ENCODE measurements at places on chromosomes 1 and 21.

DNA sequence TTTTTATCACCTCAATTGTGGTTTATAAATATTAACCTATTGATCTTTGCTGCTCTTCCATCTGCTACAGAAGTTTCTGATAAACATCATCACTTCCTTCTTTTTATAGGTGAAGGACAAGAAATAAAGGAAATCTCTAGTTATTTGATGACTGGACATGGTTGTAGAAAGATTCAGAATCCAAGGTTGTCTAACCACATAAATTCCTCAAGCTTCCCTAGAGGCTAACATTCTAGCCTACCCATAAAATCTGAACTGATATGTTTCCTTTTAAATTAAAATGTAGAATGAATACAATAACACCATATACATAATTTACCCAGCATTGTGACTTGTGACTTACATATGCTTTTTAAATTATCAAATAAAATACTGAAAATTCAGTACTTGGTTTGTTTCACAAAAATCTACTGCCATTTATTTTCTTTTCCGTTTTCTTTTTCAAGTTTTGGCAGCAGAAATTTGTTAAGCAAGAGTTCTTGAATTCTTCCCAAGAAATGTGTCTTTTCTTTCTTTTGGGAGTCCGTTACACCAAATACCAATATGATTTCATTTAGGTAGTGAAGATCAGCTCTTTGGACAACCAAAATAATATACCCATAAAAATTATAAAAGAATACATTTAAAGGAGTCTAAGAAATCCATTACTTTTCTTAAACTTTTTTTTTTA lies 513.2 kb upstream of the ADGRL2 start:
- DNase-seq = no peak

- DNase-seq = no peak
These were observed 146.8 kb downstream of the NPHP4 start for GRCh38 chr1:5845376-5845775.

DNA sequence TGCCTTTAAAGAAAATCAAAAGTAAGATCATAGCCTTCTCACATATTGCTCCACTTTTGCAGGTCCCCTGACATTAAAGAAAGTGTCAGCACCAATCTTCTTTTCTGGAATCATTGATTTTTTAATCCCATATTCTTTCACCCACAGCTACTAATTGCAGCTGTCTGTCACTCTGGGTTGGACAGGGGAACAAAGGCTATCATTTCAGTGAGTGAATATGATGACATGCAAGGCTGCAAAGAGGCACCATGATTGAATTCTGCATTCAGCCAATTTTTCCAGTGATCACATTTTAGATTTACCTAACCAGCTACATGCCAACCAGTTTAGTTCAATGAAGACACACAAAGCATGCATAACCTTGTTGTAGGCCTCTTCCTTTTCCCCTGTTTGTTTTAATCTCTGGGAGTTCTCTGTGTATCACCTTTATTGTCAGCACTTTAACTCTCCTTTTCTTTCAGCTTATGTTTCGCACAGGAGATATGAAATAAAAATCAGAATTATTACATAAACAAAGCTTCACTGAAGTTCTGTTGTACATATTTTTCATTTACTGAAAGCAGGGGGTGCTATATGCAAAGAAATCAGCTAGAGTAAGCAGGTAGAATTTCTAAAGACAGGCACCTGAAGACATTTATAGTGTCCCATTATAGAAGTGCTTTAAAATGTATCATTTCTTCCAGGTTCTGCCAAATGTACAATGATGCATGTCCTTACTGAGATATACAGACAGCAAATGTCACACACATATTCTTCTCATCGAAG lies 584.8 kb downstream of the PLA2G4A start:
- DNase-seq = no peak

GRCh38 chr1:166040202-166040997 lies 126.4 kb downstream of the FAM78B start:
- no peak for DNase-seq

- no peak for DNase-seq
These were observed 10.0 kb downstream of the PABPC4 start for GRCh38 chr1:39566441-39567137.

DNA sequence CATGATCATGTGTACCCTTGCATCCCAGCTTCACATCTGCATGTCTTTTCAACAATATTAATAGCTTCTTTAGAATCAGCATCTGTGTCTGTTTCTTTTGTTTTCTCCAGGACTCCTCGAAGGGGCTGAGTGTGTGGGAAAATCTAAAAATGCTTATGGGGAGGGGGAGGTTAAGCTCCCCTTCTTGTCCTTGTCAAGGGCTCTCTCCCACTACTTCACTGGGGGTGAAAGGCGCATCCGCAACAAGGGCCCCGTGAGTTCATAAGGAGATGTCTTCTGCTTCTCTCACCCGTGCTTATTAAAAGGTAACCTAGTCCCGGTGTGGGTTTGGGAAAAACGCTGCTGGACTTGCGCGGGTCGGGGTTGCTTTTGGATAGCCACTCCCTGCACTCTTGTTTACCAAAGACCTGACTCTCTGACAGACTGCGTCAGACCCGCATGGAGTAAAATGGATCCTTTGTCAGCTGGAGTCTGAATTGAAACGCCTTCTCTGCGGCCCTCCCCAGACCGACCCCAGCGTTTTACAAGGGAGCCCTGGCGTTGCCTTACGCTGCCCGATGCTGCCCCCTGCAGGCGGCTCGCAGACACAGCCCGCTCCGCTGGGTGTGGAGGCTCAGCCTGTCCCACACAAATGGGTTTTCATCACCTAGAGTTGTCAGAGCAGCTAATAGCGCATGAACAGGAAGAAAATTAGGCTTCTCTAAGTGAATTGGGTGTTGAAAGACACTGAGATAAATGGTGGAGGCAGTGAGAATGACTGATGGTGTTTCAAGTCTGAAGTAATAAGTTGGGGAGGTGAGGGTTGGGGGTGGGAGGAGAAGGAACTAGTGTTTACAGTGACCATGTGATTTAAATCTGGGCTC lies 53.8 kb downstream of the IER5 start:
- DNase-seq = peak; percentile 63

DNA sequence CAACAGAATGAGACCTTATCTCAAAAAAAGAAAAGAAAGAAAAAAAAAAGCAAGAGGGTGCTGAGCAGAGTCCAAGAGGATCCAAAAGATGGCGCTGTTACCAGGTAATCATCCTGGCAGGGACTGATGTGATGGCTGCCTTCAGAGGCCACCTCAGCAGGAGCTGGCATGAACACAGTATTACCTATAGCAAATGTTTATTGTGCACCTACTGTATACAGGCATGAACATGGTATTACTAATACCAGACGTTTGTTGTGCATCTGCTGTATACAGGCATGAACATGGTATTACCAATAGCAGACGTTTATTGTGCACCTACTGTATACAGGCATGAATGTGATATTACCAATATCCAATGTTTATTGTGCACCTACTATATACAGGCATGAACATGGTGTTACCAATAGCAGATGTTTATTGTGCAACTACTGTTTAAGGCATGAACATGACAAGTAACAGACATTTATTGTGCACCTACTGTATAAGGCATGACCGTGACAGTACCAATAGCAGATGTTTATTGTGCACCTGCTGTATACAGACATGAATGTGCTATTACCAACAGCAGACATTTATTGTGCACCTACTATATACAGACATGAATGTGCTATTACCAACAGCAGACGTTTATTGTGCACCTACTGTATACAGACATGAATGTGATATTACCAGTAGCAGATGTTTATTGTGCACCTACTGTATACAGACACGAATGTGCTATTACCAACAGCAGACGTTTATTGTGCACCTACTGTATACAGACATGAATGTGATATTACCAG lies 115.1 kb upstream of the TMEM51 start:
- no peak for DNase-seq

DNA sequence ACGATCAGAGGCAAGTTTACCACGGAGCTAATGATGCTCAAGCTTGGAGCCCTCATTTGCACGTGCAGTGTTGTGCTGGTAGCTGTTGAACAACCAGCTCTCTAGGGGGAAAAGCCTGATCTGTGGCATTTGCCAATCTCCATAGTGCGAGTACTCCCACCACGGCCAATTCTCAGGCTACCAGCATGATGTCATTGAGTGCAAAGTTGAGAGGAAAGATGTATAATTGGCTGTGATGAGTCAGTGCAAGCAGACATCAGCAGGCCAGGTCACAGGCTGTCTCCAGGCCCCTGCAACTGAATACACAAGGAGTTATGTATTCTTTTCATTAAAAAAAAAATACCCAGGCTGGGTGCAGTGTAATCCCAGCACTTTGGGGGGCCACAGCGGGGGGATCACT lies 233.1 kb upstream of the VAMP3 start:
- no peak for DNase-seq

- no peak for DNase-seq
These were observed 274.9 kb downstream of the NUF2 start for GRCh38 chr1:163596541-163597258.

GRCh38 chr1:220927442-220927841 lies 48.2 kb downstream of the HLX start:
- DNase-seq = no peak

DNA sequence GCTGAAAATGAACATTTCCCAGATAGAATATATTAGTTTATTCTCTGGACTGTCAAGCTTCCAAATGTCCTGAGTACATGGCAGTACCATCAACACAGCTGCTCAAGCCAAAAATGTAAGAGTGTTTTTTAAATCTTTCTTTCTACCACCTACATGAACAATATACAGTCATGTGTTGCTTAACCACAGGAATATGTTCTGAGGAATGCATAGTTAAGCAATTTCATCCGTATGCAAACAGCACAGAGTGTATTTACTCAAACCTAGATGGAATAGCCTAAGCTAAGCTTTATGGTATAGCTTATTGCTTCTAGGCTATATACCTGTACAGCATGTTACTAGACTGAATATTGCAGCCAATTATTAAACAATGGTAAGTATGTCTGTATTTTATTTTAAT lies 561.9 kb upstream of the ADGRL4 start:
- DNase-seq = no peak

GRCh38 chr1:181251001-181251712 lies 162.7 kb downstream of the IER5 start:
- no peak for DNase-seq

- no peak for DNase-seq
These were observed 13.0 kb downstream of the DOP1B start for GRCh38 chr21:36169470-36170128.

DNA sequence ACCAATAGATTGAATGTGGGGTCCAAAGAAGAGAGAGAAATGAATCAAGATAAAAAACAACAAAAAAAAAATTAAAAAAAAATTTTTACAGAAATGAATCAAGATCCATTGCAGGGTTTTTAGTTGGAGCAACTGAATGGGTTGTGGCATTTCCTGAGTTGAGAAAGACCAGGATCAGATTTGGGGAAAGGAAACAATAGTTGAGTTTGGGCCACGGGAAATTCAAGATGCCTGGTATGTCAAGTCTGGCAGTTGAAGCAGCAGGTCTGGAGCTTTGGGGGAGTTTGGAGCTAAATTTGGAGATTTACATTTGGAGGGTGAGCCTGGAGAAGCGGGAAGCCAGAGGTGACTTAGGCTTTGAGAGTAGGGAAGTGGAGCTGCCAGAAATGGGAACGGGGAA lies 22.6 kb downstream of the ATP8B2 start:
- no peak for DNase-seq

DNA sequence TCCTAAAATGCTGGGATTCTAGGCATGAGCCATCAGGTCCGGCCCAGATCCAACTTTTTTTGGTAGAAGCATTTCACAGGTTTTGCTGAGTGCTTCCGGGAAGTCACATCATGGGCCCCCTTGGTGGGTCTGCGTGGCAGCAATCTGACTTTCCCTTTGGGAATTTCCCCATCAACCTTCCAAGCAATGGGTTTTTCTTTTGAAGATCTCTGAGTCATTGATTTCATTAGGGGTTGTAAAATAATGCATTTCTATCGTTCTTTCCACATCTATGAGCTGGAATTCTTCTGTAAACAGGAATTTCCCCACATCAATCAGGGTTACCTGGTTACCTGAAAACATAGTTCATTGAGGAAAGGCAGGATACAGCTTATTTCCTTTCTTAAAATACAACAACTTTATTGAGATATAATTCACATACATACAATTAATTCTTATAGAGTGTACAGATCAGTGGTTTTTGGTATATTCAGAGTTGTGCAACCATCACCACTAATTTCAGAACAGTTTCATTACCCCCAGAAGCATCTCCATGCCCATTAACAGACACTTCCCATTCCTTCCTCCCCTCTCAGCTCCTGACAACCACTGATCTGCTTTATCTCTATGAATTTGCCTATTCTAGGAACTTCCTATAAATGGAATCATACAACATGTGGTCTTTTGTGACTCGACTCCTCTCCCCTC lies 9.9 kb upstream of the ZBTB17 start:
- no peak for DNase-seq

- no peak for DNase-seq
These were observed 6.9 kb downstream of the AKR1A1 start for GRCh38 chr1:45557422-45557944.

DNA sequence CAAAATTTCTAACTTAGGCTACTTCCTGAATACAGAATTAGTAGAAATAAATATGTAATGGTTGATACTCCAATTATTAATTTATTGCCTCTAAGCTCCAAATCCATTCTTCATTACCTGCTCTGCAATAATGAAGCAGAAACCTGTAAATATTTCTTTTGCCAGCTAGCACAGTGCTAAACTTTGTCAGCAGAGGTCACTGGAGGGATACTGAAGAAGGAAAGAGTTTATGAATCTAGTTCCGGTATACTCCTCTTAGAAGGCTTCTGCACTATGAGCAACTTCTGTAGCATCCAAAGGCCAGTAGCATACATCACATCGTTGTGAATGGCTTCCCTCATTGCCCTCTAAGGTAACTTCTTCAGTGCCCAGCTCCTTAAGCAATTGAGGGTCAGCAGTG lies 81.0 kb upstream of the LHX8 start:
- DNase-seq = no peak

- no peak for DNase-seq
These were observed 28.2 kb downstream of the CTNNBIP1 start for GRCh38 chr1:9881838-9882249.

GRCh38 chr1:157566484-157567300 lies 14.4 kb upstream of the FCRL5 start:
- no peak for DNase-seq

- no peak for DNase-seq
These were observed 2.9 kb downstream of the COL9A2 start for GRCh38 chr1:40313958-40314720.

DNA sequence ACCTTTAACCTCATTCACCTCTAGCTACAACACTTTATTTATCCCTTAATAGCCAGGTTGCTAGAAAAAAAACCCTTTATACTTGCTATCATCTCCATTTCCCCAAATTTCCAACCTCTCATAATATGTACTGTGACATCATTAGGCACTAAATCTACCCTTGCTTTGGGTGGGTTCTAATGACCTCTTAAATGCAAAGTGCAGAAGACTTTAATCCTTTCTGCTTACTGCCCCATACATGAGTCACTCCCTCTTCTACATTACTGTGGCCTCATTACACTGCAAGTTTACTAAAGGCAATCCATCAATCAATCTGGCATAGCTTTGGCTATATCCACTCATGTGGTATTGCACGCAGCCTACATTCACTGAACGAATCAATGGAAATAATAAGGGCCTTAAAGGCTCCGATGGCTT lies 353.3 kb downstream of the SMYD3 start:
- no peak for DNase-seq

DNA sequence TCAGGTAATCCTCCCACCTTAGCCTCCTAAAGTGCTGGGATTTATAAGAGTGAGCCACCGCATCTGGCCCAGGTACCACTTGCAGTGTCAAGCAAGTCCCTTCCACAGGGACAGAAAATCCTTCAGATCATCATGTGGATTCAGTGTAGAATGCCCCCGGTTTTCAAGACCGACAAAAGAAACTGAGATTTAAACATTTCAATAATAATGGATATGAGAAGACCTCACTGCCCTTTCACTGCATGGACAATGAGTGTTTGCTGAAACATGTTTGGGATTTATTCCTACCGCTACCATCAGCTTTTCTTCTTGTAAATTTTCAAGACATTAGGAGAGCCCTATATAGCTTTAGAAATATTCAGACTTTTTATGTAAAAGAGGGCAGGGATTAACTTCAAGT lies 41.5 kb downstream of the HTR6 start:
- no peak for DNase-seq

Data from GOT3 (cell line).